Activated naive CD4-positive, alpha-beta T cell (primary cell): ENCODE measurements at places on chromosomes 11 and 22.

DNA sequence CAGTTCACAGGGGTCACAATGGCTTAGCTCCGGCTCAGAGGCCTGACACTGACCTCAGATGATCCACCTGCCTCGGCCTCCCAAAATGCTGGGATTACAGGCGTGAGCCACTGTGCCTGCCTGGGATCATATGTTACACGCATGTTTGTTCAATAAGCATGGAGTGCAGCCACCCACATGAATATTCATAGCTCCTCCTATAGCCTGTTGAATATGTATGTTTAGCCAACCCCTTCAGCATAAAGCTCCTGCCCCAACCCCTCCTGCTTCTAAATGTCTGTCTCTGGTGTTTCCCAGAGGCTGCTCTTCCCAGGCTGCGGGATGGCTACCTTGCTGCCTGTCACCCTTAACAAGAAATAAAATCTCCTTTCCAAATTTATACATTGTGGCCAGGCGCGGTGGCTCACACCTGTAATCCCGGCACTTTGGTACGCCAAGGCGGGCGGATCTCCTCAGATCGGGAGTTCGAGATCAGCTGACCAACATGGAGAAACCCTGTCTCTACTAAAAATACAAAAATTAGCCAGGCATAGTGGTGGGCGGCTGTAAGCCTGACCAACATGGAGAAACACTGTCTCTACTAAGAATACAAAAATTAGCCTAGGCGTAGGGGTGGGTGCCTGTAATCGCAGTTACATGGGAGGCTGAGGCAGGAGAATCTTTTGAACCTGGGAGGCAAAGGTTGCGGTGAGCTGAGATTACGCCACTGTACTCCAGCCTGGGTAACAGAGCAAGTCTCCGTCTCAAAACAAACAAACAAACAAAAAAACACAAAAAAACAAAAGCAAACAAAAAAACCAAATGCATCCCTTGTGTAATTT lies 1.1 kb upstream of the APOBEC3F start:
- DNase-seq, result no peak

- DNase-seq, result no peak
These were observed 17.2 kb downstream of the GLB1L3 start for GRCh38 chr11:134293119-134294113.

DNA sequence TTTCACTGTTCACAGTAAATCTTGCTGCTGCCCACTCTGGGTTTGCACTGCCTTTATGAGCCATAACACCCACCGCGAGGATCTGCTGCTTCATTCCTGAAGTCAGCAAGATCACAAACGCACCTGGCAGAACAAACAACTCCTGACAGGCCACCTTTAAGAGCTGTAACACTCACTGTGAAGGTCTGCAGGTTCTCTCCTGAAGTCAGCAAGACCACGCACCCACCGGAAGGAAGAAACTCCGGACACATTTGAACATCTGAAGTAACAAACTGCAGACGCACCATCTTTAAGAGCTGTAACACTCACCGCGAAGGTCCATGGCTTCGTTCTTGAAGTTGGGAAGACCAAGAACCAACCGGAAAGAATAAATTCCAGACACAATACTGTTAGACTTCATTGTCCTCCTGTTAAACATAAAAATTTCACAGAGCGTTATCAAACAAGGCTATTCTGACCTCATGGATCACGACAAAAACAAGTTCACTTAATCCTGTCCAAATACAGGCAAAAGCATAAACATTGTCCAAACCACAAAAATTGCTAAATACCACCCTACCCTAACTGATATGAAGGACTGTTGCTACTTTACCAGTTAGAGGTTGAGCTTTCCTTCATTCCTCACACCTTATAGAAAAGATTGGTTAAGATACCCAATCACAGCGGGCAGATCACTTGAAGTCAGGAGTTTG lies 3.0 kb upstream of the CCDC117 start:
- DNase-seq, result no peak

- DNase-seq, result no peak
These were observed 75.1 kb upstream of the CADM1 start for GRCh38 chr11:115579181-115579825.

- DNase-seq, result no peak
These were observed 25.7 kb upstream of the SEPTIN5 start for GRCh38 chr22:19688301-19689290.

GRCh38 chr11:93113824-93114223 lies 84.0 kb downstream of the SLC36A4 start:
- no peak for DNase-seq

DNA sequence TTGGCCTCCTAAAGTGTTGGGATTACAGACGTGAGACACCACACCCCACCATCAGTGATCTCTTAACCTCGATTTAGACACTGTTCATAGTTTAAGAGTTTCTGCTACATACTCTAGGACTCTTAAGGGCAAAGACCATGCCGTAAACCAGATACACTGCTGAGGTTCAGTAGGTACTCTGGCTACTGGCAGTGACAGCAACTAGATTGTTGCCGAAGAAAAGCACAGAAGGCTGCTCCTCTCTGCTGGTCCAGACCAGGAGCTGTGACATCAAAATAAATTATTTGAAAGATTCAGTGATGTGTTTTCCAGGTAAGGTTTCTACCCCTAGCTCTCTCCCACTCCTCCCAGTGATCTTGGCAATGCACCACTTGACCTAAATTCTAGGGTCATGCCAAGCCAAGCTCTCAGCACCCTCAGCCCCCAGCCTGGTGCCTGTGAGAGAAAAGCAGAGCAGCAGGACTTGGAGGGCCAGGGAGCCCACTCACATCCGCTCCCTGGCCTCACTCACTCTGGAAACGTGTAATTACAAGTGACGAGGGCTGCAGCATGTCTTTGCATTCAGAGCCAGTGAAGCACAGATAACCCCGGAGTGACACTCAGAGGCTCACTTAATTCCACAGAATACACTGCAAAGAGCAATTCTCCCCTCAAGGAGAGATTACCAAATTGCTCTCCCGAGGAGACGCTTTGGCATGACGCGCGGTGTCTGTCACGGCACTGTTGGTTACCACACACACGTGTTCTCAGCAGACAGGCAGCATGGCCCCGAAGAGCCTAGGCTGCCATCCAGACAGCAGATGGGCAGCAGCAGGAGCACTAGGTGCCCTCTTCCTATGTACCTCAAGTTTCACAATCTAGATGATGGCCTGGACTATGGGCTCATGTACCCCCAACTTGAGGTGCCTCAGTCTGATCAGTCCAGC lies 96.9 kb upstream of the PITPNB start:
- no peak for DNase-seq

DNA sequence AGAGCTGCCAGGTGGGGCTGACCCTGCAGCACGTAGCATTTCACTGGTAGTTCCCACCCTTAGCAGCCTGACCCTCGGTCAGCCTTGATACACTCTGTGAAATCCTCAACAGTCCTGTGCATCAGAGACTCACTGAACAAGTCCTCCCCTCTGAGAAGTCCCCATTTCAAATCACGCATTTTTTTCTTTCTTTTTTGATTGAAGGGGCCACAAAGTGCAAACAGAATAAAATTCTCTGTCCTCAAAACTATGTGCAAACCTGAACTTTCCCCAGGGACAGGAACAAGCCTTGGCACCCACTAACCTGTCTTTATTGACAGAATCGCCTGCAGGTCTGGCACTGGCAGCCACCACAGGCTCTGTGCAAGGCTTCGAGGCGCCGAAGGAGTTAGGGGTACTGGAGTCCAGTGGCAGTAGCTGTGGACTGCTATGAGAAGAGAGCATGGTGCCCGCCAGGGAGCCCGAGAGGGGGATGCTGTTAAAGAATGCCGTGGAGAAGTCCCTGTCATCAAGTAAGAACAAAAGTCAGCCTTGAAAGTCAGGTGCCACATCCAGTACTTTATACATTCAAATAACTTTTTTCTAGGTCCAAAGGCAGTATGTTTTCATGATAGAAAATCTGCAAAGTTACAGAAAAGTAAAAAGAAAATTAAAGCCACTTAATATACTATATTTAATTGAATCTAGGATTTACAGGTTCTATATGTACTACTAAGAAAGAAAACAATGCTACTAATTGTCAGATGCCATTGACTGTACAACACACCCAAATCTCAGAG lies 53.8 kb downstream of the HIRA start:
- no peak for DNase-seq

DNA sequence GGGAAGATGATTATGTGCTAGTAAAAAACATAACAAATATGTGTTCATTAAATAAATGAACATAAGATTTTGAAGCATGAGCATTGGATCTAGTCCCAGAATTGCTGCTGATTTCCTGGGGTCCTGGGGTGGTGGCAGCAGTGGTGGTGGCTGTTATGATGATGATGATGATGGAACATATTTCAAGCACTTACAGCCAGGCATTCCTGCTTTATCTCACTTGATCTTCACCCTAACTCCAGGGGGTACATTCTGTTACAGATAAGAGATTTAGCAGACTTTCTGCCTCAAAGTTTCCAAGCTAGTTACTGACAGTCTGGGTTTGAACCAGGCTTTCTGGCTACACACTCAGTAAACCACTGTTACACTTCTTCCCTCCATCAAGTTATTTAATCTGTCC lies 5.2 kb downstream of the TRAPPC4 start:
- no peak for DNase-seq
